Nephron progenitor cell (in vitro differentiated cells): ENCODE measurements at places on chromosomes 2 and 18.

GRCh38 chr2:234405462-234405861 is 91.4 kb downstream of the ARL4C start:
- DNase-seq = no peak

DNA sequence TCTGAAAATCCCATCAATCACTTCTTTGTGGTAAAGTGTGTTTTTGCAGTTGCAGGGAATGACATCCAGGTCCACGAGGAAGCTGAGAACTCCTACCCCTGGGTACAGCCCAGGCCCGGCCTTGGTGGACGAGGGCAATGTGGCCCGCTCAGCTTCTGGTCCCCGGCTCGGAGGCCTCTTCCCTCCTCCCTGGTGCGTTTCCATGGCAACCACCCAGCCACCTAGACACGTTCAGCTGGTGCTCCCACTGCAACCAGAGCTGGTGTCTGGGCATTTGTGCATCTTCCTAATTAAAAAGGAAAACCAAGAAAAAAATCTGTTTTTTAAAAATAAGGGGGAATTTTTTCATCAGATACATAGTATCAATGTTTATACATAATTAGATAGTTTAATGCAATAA is 603.6 kb upstream of the SALL3 start:
- peak; percentile 58 for DNase-seq

DNA sequence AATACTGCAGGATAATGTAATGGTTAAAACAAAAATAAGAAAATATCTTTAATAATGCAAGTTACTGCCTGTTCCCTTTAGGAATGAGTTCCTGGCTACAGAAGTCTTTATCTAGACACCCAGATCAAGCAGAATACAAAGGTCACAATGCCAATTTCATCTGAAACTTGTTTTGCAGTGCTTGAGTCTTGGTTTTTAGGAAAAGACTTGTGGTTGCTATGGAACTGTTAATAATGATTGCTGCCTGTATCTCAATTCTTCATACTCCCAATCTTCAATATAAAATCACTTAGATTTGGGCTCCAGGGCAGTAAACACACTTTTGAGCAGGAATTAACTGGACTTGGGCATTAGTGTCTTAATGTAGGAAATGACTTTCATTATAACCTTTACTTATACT is 14.2 kb downstream of the CAVIN2 start:
- DNase-seq = no peak

- DNase-seq = no peak
Measured at GRCh38 chr18:27956001-27956640, 220.8 kb downstream of the CDH2 start.

GRCh38 chr2:6487765-6488164 is 377.9 kb downstream of the CMPK2 start:
- DNase-seq = no peak

DNA sequence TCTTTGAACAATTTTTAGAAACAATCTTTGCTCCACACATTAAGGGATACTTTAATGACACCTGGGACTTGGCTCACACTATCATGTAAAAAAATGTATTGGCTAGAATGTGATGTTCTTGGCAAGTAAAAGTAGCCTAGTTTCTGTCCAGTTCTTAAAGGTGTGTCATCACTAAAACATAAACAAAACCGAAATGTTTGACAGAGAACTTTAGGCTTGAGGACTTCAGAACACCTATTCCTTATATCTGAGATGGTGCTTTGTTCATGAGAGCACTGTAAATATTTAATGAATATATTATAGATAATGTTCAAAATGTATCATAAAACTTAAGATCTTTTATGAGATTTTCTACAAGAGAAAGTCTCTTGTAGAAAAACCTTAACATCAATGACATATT is 19.8 kb upstream of the HNRNPA3 start:
- DNase-seq = no peak

GRCh38 chr18:37297106-37297505 is 268.5 kb downstream of the CELF4 start:
- no peak for DNase-seq

DNA sequence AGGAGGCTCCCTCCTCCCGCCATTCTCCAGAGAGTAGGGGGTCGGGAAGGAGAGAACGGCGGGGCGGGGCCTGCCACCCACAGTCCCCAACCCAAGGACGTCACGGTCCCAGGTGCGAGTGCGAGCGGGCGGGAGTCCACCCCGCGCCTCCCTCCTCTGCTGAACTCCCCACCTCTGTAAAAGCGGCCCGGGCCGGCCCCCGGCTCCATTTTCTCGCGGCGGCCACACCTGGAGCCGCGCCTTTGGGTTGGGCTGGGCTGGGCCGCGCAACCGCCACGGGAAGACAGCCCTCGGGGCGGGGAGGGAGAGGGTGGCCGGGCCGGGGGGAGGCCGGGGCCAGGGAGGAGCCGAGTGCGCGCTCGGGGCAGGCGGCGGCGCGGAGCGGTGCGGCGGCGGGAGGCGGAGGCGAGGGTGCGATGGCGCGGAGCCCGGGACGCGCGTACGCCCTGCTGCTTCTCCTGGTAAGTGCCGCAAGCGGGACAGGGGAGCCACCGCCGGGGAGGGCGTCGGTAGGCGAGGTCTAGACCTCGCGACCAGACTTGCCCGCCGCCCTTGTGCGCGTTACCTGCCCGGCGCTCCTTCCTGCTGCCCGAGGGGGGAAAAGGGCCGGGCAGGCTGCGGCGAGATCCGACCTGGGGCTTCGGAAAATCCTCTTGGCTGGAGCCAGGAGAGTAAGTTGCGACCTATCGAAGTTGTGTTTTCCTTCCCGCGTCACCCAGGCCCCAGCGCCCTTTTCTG is at the start of gene DSG2:
Gene DSG2, plus strand, starts transcription at position 342 of the 738 bp plus-strand sequence. Its CDS starts 75 bp downstream, at position 417.
- peak; percentile 81 for DNase-seq

DNA sequence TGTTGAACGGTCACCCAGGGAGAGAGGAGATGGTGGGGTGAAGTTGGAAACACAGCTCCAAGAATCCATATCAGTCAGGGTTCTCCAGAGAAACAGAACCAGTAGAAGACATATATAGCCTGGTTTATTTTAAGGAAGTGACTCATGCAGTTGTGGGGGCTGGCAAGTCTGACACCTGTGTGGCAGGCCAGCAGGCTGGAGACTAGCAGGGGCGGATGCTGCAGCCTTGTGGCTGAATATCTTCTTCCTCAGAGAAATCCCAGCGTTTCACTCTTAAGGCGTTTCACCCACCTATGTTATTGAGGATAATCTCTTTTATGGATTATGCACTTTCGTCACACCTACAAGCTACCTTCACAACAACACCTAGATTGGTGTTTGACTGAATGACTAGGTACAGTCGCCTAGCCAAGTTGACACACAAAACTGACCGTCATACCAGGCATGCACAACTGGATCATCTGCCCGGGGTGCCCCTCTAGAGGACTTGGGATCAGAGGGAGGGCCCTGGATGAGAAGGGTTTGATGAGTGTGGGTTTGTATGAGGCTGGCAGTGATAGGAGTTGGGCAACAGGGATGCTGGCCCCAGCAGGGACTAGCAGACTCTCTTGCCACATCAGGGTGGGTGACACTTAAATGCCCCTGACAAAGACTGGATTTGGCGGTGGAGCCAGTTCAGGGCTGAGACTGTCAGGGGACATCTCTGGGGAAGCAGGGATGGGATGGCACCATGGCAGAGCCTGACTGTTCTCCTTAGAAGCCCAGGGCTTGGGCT is 23.4 kb downstream of the MROH2A start:
- no peak for DNase-seq

DNA sequence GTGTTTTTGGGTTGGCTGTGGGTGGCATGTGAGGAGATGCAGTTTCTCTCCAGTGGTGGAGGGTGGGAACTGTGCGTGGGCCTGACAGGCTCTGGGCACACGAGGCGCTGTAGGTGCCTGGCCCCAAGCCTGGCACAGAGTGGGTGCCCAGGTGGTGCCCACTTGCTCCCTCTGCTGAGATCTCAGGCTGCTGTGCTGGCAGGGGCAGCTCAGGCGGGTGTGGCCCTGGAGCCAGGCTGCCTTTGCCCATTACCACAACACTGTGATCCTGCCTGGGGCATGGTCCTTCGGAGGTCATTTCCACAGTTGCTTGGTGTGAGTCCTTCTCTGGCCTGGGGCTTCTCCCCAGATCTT is 20.4 kb downstream of the TSHZ1 start:
- no peak for DNase-seq

- no peak for DNase-seq
Measured at GRCh38 chr2:159613091-159613490, 3.3 kb downstream of the BAZ2B start.

DNA sequence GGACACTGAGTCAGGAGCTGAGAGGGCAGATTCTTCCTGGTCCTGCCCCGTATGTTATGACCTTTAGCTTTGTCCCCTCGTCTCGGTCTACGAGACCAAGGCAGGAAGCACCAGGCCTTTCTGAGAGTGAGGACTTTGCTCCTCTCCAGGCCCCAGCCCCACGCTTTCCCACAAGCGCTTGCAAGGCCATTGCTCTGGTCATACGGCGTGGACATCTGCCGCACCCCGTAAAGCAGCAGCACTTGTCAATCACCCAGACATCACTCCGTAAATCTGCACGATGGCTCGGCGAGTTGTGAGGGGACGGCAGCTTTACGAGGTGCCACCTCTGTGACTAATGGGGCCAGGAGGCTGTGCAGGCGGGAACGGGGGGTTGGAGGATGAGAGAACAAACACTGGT is 100.8 kb upstream of the TWIST2 start:
- no peak for DNase-seq

GRCh38 chr2:106037262-106037661 is 156.8 kb downstream of the UXS1 start:
- no peak for DNase-seq

- DNase-seq = no peak
Measured at GRCh38 chr2:84823788-84824187, 57.1 kb downstream of the TRABD2A start.

- no peak for DNase-seq
Measured at GRCh38 chr2:206937555-206937954, 1.8 kb upstream of the CPO start.

DNA sequence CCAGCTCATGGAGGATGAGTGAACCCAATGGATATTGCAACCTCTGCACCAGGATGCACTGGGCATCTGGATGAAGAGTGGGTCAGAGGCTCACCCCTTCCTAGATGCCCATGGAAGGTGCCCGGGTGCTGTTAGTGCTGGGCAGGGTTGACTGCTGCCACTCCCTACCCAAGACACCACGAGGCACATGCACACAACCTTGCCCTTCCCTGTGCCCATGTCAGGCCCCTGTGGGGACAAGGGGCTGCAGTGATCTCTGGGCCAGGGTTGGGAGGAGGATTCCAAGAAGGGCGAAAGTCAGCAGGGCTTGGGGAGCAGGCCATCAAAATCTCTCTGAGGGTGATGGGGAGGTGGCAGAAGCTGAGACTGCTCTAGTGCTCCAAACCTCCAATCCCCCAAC is 309.7 kb upstream of the ST6GAL2 start:
- no peak for DNase-seq

- no peak for DNase-seq
Measured at GRCh38 chr2:37873229-37873628, 51.9 kb upstream of the RMDN2 start.

- DNase-seq = no peak
Measured at GRCh38 chr2:13921245-13921644, 711.3 kb upstream of the LRATD1 start.

DNA sequence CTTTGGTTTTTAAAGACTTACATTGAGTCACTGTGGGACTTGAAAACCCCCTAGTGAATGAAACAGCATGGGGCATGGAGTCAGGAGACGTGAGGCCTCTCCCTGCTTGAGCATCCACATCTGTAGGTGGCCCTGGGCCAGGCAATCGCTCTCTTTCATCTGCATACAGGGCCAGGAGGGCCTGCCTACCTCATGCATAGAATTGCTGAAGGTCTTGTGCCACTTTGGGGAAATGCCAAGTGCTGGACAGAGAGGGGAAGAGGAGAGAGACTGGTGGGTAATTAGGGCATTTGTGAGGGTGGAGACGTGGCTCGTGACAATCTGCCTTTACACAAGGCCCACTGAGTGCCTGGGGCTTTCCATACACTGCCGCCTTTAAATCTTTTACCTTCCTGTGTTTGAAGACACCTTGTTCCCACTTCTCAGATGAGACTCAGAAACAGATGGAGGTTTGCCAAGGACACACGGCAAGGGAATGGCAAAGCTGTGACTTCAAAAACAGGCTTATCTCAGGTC is 322.2 kb upstream of the HS6ST1 start:
- no peak for DNase-seq

DNA sequence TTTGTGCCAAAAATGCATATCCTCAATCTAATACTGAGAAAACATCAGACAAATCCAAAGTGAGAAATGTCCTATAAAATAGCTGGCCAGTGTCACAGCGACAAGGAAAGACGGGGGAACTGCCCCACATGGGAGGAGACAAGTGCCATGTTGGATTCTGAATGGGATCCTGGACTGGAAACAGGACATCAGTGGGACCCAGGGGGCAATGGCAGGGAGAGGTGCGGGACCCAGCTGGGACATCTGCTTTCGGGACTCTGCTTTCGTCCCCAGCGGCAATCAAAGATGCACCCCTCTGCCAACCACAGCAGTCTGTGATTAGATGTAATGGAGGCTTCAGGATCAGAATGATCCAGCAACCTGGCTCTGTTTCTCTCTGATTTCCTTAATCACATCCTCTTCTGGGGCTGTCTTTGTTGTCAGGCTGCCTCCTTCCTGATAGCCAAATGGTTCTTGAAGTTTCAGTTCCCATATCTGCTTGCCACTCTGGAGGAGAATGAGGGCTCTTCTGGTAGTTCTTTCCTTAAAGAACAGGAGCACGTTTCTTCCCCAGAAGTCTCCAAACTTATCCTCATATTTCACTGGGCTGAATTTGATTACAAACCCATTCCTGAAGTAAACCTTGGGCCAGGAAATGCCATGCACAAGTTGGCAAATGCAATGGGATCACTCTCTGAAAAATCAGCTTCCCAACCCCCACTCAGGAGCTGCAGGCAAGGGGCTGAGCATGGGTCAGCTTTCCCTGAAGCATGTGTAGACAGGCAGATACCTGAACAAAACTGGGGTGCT is 13.6 kb upstream of the PROC start:
- no peak for DNase-seq

GRCh38 chr18:36412778-36413177 is 115.3 kb downstream of the FHOD3 start:
- DNase-seq = no peak

DNA sequence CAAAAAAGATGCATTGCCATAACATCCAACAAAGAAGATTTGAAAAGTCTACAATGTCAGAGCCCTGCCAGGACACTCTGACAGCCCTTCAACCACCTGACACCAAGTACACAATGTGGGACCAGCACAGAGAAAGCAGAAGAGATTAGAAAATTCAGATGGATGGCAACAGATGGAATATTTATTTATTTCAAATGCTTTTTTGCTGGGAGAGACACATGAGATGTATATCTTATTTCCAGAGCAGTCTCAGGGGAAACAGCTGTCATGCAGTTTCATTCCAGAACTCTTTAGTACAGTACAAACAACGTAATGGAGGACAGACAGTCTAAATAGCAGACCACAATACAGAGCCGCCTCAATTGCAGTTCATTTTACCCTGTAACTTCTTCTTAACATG is 110.1 kb downstream of the MAIP1 start:
- no peak for DNase-seq

- no peak for DNase-seq
Measured at GRCh38 chr18:11664286-11664685, 24.8 kb upstream of the GNAL start.
